ENCODE measurements at places on chromosomes 1 and 21. TPM values are rescaled to one million over a fixed set of nuclear protein-coding genes. Genes with fewer than 3 reads are reported as not detected.

The NBPF19 gene
- 3.7 TPM for polyA plus RNA-seq

- H3K27ac ChIP-seq = no peak overlapping the region
- H3K4me3 ChIP-seq = no peak overlapping the region
- no peaks in the 10 kb centered on the region for H3K36me3 ChIP-seq
- DNase-seq = peak; percentile 86
- H3K4me1 ChIP-seq = no peaks in the 10 kb centered on the region
These were observed 18.7 kb upstream of the AK2 start for GRCh38 chr1:33055210-33056008.

The C1orf74 gene
- polyA plus RNA-seq = 2.2 TPM

The CACNA1E gene
- polyA plus RNA-seq = 0.95 TPM

The ACTN2 gene
- polyA plus RNA-seq = 0.57 TPM

DNA sequence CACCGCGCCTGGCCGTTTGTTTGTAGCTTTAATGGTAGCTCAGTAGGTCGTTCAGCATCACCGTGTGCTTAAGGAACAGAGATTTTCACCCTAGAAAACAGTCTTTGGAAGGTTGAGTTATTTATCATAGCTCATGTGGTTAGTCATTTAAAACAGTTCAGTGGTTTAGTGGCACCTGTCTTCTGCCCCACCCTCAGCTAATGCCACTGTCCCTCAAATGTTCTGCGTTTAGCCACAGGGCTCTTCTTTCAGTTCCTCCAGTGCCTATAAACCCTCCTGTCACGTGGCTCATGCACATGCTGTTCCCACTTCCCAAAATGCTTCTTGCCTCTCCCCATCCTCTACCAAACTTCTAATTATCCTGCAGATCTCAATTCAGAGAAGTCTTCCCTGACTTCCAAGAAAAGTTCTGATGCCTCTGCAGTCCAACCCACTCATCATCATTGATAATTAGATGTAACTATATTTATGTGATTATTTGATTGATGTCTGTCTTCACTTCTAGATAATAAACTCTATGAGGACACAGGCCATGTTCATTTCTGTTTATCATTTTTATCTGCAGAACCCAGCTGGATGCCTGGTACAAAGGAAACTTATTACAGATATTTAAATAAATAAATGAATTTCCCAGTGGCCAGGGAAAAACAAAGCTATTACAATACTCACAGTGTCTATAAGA lies 14.4 kb upstream of the DIPK1A start:
- no peak for DNase-seq
- H3K36me3 ChIP-seq = no peaks in the 10 kb centered on the region
- no peaks in the 10 kb centered on the region for H3K27me3 ChIP-seq
- no peak overlapping the region for H3K4me3 ChIP-seq
- no peak overlapping the region for H3K27ac ChIP-seq
- no peaks in the 10 kb centered on the region for H3K4me1 ChIP-seq

GRCh38 chr1:155255243-155256007 lies at the start of gene ENTREP3:
ENTREP3 (minus strand) TSS chr1:155255483; CDS start chr1:155254877, 606 bp downstream.
- H3K27me3 ChIP-seq = no peaks in the 10 kb centered on the region
- H3K27ac ChIP-seq = peak within 1 kb of the TSS; percentile 97
